ENCODE measurements at places on chromosomes 12 and 14.

- DNase-seq: no peak
Measured at GRCh38 chr12:13208533-13209435, 12.3 kb downstream of the EMP1 start.

DNA sequence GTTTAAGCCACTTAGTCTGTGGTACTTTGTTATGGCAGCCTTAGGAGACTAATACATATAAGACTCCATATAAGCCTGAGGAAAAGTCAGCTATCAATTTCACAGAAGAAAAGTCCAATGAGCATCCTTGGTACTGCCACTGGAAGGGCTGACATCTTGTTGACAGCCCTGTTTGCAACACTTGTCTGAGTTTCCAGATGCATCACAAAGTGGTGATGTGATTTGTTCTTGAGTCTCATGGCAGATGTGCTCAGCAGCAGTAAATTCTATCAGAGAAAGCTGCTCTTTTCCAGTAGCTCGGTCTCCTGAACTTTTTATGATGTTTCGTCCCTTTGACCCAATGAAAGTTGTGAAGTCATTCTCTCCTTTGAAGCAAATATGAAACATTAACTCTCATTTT is 54.3 kb downstream of the STON2 start:
- DNase-seq: no peak

DNA sequence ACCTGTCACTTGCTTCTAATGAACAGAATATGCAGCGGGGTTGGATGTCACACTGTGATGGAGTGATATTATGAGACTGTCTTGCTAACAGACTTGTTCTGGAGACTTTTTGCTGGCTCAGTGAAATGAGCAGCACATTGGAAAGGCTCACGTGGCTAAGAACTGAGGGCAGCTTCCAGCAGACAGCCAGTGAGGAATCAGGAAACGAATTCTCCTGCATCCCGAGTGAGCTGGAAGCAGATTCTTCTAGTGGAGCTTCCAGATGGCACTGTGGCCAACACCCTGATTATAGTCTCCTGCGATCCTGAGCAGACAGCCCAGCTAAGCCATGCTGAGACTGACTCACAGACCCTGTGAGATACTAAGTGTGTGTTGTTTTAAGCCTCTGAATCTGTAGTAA is 16.1 kb upstream of the TSPAN9 start:
- no peak for DNase-seq

GRCh38 chr14:104925855-104926609 is 1.4 kb downstream of the PLD4 start:
- no peak for DNase-seq

DNA sequence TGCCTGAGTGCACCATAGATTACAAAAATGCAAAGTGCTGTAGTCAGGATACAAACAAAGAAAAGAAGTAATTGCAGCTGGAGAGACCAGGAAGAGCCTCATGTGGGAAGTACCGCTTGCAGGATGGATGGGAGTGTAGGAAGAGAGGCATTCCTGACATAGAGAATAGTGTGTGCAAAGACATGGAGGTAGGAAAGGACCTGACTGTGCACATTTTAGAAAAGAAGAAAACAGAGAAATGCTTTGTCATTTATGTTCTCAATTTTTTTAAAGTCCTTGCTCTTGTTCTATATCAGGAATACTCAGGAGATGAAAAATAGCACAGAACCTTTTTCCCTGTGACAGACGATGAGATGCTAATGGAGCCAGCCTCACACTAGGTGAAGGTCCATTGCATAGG is 358.7 kb upstream of the TMPO start:
- no peak for DNase-seq

DNA sequence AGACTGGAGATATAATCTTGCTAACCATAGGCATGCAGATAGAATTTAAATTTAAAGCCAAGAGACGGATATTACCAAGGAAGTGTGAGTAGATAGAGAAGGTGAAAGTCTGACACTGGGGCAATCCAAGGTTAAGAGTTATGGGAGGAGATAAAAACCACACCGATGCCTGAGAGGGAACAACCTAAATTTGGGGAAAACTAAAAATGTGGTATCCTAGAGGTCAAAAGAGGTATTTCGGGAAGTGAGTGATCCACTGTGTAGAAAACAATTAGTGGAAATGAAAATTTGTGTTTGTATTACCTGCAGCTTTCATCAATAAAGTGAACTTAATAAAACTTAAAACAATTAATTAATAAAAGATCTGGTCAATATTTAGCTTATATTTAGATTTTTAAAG is 269.0 kb upstream of the RPL10L start:
- DNase-seq: no peak

DNA sequence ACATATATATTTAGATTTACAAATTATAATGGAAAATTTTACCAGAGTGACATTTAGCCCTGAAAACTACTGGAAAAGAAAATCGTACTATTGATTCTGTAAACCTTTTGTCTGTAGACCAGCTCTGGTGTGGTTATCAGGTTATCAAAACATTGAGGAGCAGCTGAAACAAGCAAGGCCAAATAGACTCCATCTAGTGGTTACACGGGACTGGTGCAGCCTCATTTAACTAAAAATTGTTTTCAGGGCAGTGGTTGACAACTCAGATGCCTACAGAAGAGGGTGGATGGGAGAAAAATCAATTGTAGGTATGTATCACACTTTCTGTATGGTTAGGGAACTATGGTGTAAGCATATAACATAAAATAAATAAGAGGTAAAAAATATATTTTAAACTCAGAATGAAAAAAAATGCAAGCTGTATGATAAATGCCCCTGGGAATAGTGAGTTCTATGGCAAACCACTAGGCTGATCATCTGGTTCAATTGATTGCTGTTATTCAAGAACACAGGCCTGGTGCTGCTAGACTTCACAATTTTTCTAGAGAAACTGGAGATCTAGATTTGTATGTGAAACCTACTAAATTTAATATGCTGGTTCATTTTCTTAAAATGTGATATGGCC is 51.2 kb downstream of the ACSS3 start:
- DNase-seq: no peak
